ENCODE measurements at places on chromosomes 13 and 19. TPM values are rescaled to one million over a fixed set of nuclear protein-coding genes. Genes with fewer than 3 reads are reported as not detected.

DNA sequence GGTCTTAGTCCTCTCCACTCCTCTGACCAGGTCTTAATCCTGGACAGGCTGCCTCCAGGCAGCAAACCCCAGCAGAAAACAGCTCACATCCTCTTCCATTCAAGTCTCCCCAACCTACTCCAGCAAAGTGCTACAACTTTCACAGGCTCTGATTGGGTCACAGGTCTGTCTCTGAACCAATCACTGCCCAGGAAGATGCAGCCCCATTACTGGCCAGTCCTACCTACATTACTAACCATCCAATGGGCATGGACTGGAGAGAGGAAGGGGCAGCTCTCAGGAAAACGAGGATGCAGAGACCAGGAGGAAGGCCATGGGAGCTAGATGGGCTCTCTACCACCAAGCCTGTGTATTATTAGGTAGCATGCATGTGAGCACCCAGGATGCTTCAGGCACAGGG lies 12.2 kb downstream of the MED26 start:
- H3K27ac ChIP-seq: no peak overlapping the region
- no peak overlapping the region for H3K4me3 ChIP-seq
- H3K36me3 ChIP-seq: no peaks in the 10 kb centered on the region
- no peak for DNase-seq
- H3K27me3 ChIP-seq: no peaks in the 10 kb centered on the region

DNA sequence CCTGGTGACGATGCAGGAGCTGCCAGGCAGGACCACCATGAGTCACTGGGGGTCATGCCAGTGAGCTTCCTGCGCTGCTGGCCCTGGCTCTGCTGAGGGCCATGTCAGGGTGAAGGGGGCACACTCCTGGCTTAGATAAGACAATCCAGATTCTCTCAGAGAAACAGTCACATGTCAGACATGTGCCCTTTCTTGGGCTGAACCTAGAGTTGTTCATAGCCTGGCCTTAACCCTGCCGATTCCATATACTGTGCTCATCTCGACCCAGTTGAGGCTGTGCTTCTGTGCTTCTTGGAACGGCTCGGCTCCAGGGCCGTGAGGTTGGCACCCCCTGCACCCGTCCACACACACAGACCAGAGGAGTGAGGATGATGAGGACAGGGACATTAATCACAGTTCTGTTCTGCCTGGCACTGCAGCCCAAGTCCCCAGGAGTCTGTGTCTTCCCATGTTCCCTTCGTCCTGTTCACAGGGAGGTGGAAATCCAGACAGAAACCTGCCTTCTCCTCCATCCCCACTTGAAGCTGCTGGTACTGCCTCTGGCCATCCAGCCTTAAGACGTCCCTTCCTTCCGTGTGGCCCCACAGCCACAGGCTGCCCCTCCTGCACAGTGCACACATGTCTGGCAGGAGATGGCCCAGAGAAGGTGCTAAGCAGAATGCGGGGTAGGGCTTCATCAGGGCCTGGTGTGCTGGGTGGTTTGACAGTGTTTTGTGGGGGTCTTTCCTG lies 50.0 kb downstream of the LYL1 start:
- no peaks in the 10 kb centered on the region for H3K4me1 ChIP-seq
- no peak for DNase-seq
- no peaks in the 10 kb centered on the region for H3K36me3 ChIP-seq
- H3K27me3 ChIP-seq: no peaks in the 10 kb centered on the region
- peak overlapping the region; percentile 97 for H3K27ac ChIP-seq

Gene PRTN3
- total RNA-seq: not detected

DNA sequence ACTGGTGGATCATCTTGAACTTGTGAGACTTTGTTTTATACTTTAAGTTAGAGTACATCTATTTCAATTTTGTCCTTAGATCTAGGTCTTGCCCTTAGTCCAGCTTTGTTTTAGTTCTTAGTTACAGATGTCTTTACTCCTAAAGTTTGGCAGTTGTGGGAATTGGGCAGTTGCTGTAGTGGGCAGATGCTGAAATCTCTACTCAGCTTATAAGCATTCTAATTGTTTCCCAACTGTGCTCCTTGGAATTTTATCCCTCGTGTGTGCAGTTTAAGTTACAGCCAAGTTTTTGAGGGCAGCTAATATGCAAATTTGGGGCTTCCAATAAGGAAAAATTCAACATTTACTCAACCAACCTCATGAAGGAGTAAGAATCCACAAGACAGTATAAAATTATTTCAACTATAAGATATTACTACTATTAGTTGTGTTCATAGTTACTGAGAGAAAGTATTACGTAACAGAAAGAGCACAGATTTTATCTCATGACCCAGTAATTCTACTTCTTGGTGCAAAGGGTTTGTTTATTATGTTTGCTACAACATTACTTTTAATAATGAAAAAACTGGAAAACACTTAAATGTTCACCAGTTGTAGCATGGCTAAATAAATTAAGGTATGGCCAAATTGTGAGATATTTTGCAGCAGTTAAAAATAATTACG lies 32.9 kb downstream of the CCDC122 start:
- H3K27ac ChIP-seq: no peak overlapping the region
- no peak for DNase-seq
- no peaks in the 10 kb centered on the region for H3K27me3 ChIP-seq
- H3K4me1 ChIP-seq: no peaks in the 10 kb centered on the region

GRCh38 chr13:79581870-79582315 lies 100.9 kb downstream of the NDFIP2 start:
- H3K4me3 ChIP-seq: no peak overlapping the region
- DNase-seq: peak; percentile 61
- no peaks in the 10 kb centered on the region for H3K4me1 ChIP-seq

Gene PTGER1
- not detected for total RNA-seq

DNA sequence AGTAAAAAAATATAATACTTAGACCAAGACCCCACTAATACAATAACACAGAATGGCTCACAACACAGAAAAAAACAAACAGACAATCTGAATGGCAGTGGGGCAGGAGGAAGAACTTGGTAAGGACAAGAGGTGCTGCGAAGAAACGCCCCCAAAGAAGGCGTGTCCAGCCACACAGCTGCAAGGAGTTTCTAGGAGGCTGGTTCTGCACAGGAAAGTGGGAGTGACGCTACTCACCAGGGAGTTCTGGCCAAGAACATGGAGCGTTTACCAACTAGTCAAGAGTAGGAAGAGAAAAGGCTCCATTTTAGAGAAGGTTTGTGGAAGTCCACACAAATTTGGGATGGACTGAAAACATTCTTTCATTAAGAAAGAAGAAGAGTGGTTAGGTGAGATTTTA lies 95.3 kb upstream of the SLC15A1 start:
- H3K4me3 ChIP-seq: no peak overlapping the region
- H3K36me3 ChIP-seq: peaks cover 7% of the 10 kb centered on the region
- no peaks in the 10 kb centered on the region for H3K27me3 ChIP-seq
- H3K4me1 ChIP-seq: no peaks in the 10 kb centered on the region
- DNase-seq: no peak
- H3K27ac ChIP-seq: no peak overlapping the region

Gene TMEM145
- 0.94 TPM for total RNA-seq

GRCh38 chr19:1073956-1074517 lies 7.1 kb downstream of the ARHGAP45 start:
- H3K4me3 ChIP-seq: no peak overlapping the region
- no peak overlapping the region for H3K27ac ChIP-seq
- no peak for DNase-seq
- H3K4me1 ChIP-seq: no peaks in the 10 kb centered on the region
- peaks cover 5% of the 10 kb centered on the region for H3K27me3 ChIP-seq

GRCh38 chr19:38980583-38981374 lies 5.2 kb upstream of the FBXO17 start:
- no peaks in the 10 kb centered on the region for H3K36me3 ChIP-seq
- H3K4me1 ChIP-seq: peaks cover 11% of the 10 kb centered on the region
- DNase-seq: no peak
- no peak overlapping the region for H3K27ac ChIP-seq

DNA sequence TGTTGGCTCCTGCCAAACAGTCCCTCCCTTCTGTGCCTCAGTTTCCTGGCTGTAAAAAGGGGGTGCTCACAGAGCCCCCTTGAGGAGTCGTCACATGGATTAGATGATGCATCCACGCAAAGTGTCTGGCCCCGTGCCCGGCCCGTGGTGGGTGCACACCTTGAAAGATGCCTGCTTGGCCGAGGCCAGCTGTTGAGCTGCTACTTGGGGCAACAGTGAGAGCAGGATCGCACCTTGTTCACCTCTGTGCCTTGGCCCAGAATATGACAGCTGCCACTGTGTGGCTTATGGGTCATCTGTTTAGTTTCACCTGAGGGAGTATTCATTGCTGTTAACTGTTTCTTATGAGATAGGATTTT lies 17.7 kb downstream of the CRTC1 start:
- H3K27ac ChIP-seq: peak overlapping the region; percentile 58
- H3K4me1 ChIP-seq: no peaks in the 10 kb centered on the region
- H3K27me3 ChIP-seq: no peaks in the 10 kb centered on the region
- no peak for DNase-seq

GRCh38 chr19:51047031-51047335 lies 12.2 kb upstream of the KLK12 start:
- no peak overlapping the region for H3K27ac ChIP-seq
- no peaks in the 10 kb centered on the region for H3K4me1 ChIP-seq
- no peaks in the 10 kb centered on the region for H3K27me3 ChIP-seq
- H3K36me3 ChIP-seq: no peaks in the 10 kb centered on the region
- no peak overlapping the region for H3K4me3 ChIP-seq

Gene GTPBP3
- 6.0 TPM for total RNA-seq

GRCh38 chr13:81987677-81988357 lies 1646.9 kb upstream of the SPRY2 start:
- DNase-seq: no peak
- no peaks in the 10 kb centered on the region for H3K36me3 ChIP-seq
- H3K27ac ChIP-seq: no peak overlapping the region

Gene PRR36
- not detected for total RNA-seq

- DNase-seq: peak; percentile 86
- no peaks in the 10 kb centered on the region for H3K27me3 ChIP-seq
- H3K4me1 ChIP-seq: no peaks in the 10 kb centered on the region
- no peaks in the 10 kb centered on the region for H3K36me3 ChIP-seq
- peak overlapping the region; percentile 58 for H3K27ac ChIP-seq
Measured at GRCh38 chr13:50529154-50529882, 314.2 kb downstream of the DLEU7 start.

- H3K27ac ChIP-seq: peak overlapping the region; percentile 76
- H3K4me1 ChIP-seq: peaks cover 6% of the 10 kb centered on the region
- H3K27me3 ChIP-seq: no peaks in the 10 kb centered on the region
- H3K4me3 ChIP-seq: no peak overlapping the region
- no peak for DNase-seq
Measured at GRCh38 chr13:79937311-79937710, 403.6 kb downstream of the SPRY2 start.

DNA sequence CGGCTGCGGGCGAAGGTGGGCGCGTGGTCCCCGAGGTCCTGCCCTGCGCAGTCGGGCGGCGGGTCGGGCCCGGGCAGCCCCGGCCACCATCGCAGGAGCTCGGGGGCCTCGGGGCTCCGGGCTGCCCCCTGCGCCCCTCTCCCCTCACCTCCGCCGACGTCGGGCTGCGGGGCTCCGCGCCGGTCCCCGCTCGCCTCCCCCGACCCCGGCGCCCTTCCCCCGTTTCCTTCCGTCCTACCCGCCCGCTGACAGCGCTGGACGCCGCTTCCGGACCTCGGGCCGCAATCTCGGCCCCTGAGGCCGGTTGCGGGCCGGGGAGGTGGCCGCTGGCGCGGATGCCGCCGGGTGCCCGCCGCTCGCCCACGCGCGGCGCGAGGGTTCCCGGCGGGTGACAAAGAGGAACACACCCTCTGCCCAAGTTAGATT lies 720 bp downstream of the FARP1 start:
- H3K4me1 ChIP-seq: no peaks in the 10 kb centered on the region
- H3K4me3 ChIP-seq: peak overlapping the region; percentile 60
- H3K27me3 ChIP-seq: no peaks in the 10 kb centered on the region
- no peak for DNase-seq

Gene FCER2
- total RNA-seq: not detected

DNA sequence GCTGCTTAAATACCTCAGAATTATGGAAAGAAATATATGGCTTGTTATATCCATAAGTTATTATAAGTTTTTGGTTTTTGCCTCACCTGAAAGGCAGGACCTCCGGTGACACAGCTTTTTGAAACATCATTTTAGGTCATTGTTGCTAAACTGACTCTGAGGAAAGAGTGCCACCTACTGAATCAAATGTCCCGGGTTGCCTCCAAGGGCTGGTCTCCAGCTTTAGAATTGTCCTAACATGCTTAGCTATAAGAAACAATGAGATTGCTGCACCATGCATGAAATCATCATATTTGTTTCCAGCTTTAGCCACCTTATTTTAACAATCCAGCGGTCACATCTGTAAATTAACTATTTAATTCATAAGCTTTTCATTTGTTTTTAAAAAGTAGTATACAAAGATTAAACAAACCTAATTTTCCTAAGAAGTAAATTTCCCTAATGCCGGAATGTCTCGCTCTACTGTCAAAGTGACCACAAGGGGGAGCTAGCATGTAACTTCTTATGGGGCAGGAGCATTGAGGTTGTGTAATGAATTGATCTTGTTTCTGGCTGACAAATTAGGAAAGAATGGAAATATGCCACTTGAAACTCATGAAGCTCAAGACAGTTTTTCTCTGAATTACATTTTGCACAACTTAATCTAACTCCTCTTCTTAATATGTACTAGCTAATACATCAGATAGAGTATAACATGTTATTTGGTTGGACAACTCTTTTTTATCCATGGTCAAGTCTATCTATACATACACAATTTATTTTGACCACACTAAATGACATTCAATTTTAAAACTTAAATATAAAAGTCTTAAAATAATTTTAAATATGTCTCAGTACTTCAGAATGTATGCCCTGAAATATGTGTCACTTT lies 6.7 kb upstream of the PCDH17 start:
- H3K36me3 ChIP-seq: no peaks in the 10 kb centered on the region
- no peak overlapping the region for H3K4me3 ChIP-seq
- no peak for DNase-seq
- H3K27me3 ChIP-seq: peaks cover 6% of the 10 kb centered on the region
- H3K4me1 ChIP-seq: no peaks in the 10 kb centered on the region

- H3K36me3 ChIP-seq: no peaks in the 10 kb centered on the region
- H3K4me3 ChIP-seq: no peak overlapping the region
- no peak for DNase-seq
- no peak overlapping the region for H3K27ac ChIP-seq
- H3K27me3 ChIP-seq: no peaks in the 10 kb centered on the region
Measured at GRCh38 chr13:79648191-79648590, 167.2 kb downstream of the NDFIP2 start.

Data from right atrium auricular region (tissue), 2 donors.